ENCODE measurements at places on chromosomes 11 and 22.

DNA sequence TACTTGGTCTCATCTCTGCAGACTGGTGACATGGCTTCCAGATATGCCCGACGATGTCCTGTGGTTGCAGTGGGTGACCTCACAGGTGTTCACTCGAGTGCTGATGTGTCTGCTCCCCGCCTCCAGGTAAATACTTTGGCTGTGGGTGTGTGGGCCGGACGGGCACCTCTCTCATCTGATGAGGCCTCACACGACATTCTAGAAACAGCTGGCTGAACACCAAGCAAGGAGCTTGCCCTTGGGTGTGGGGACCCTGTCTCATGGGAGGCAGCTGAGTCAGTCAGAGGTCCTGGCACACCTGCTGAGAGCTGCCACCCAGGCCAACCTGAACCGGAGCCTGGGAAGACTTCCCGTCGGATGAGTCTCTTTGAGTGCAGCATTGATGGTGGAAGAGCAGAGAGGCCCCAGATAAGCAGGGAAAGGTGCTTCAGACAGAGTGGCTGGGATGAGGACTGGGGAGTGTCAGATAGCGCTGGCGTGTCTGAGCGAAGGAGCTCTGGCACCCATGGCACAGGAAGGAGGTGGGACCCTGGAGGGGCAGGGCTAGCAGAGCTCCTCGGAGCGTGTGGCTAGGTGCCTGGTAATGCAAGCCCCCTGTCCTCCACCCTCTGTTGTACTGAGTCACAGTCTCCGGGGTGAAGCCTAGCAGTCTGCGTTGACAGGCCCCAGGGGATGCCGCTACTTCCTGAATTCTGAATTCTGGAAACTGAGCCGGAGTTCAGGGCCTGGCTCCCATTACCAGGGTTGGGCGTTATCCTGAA, 10.4 kb upstream of the SAMM50 start:
- no peak for DNase-seq

GRCh38 chr11:3138178-3139085, 26.7 kb downstream of the OSBPL5 start:
- DNase-seq = no peak

GRCh38 chr11:76601272-76601671, 69.3 kb downstream of the LRRC32 start:
- DNase-seq = no peak

DNA sequence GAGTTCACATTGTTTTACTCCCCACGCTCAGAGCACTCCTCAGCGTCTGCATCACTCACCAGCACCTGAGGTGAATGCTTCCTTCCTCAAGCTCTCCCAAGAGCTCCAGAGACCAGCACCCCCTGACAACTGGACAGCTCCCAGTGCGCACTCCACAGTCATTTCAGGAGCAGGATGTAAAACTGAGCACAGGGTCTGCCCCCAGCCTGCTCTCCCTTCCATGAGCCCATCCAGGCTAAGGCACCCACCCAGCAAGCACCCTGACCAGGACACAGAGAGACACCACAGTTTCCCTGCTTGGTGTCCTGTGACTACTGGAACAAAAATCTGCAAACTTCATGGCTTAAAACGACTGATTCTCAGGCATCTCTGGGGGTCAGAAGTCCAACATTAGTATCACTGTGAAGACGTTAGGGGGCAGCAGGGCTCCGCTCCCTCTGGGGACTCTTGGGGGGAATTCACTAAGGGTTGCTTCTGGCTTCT, 3.3 kb downstream of the SCGB1D2 start:
- no peak for DNase-seq

- no peak for DNase-seq
These were observed 59.0 kb downstream of the LRP5 start for GRCh38 chr11:68371171-68372041.

- DNase-seq = no peak
These were observed 23.4 kb upstream of the ARHGAP20 start for GRCh38 chr11:110735455-110736170.

- DNase-seq = no peak
These were observed 28.0 kb downstream of the CHID1 start for GRCh38 chr11:882596-882995.

DNA sequence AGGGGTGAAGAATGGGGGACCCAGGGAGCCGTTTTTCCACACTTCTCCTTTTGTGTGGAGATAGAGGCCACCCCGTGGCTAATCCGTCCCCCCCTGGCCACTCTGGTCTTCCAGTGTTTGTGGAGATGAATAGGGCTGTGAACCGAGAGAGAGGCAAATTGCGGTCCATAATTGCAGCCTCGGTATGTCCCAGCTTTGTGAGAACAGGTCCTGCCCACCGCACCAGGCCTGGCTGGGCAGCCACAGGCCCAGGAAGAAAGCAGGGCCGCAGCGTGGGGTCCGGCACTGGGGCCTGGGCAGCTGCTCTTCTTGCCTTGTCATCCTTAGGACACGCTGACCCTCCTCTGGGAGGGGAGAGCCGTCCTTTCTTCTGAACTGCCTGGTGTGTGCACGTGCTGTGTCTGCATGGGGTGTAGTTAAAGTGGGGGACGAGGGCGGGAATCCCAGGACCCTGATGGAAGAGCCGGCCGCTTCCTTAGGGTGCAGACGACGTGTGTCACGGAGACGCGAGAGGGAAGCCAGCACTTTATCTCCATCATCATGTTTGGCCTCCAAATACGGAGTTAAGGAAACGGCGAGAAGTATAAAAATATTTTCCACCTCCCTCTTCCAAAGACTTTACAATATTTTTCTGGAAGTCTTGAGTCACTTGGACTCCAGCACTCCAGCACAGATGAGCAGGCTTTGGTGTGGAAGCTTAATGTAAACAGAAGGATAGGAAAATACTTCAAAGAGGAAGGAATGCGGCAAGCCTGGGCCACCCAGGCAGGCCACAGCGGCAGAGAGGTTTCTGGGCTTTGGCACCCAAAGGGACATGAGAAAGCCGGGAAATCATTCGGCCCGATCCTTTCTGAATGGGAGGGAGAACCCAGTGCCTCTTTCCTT, 1248.4 kb downstream of the BRD1 start:
- no peak for DNase-seq

GRCh38 chr11:112477581-112478317, 217.1 kb upstream of the PLET1 start:
- DNase-seq = no peak

- DNase-seq = no peak
These were observed 3.2 kb downstream of the ARHGEF12 start for GRCh38 chr11:120339394-120339890.

- DNase-seq = no peak
These were observed 17.0 kb upstream of the CHADL start for GRCh38 chr22:41257696-41258095.

DNA sequence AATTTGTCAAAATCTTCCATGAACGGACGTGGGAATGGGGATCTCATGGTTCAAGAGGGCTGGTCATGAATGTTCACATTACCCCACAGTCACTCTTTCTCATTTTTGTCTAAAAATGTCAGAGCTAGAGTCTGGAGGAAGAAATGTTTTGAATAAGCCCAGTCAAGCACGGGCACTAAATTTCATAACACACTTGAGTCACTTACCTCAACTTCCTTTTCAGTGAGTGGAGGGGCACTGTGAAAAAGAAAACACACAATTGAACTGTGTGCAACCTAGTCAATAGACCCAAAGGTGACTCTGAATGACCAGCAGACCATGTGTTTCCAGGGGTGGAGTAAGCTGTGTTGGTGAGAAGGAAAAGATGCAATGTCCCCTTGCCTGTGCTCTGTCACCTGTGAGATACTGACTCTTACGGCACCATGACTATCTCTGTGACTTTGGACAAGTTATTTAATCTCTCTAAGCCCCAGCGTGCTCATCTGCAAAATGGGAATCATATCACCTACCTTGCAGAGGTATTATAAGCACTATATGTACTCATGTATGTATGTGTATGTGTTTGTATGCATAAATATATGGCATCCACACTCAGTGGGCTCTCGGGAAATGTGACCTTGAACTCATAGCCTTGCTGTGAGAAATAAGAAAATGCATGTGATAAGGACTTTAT, 38.2 kb upstream of the LYVE1 start:
- peak; percentile 28 for DNase-seq

GRCh38 chr11:30579415-30580175, 6.6 kb downstream of the MPPED2 start:
- no peak for DNase-seq

GRCh38 chr11:122785031-122785541, 53.2 kb upstream of the CRTAM start:
- DNase-seq = no peak

DNA sequence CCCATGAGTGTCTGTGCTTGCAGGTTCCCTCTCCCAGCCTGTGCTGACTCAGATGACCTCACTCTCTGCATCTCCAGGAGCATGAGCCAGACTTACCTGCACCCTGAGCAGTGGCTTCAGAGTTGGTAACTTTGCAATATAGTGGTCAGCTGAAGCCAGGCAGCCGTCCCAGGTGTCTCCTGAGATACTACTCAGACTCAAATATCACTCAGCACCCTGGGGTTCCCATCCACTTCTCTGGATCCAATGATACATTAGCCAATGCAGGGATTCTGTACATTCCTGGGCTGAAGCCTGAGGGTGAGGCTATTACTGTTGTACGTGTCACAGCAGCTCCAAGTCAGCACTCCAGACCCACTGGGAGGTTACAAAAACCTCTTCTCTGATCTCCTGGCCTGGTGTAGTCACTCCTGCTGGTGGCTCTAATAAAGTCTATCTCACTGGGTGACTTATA, 87.8 kb upstream of the TOP3B start:
- no peak for DNase-seq

GRCh38 chr11:1041936-1042608, 5.6 kb upstream of the MUC6 start:
- DNase-seq = no peak

GRCh38 chr11:133133050-133133449, 399.3 kb downstream of the OPCML start:
- no peak for DNase-seq

DNA sequence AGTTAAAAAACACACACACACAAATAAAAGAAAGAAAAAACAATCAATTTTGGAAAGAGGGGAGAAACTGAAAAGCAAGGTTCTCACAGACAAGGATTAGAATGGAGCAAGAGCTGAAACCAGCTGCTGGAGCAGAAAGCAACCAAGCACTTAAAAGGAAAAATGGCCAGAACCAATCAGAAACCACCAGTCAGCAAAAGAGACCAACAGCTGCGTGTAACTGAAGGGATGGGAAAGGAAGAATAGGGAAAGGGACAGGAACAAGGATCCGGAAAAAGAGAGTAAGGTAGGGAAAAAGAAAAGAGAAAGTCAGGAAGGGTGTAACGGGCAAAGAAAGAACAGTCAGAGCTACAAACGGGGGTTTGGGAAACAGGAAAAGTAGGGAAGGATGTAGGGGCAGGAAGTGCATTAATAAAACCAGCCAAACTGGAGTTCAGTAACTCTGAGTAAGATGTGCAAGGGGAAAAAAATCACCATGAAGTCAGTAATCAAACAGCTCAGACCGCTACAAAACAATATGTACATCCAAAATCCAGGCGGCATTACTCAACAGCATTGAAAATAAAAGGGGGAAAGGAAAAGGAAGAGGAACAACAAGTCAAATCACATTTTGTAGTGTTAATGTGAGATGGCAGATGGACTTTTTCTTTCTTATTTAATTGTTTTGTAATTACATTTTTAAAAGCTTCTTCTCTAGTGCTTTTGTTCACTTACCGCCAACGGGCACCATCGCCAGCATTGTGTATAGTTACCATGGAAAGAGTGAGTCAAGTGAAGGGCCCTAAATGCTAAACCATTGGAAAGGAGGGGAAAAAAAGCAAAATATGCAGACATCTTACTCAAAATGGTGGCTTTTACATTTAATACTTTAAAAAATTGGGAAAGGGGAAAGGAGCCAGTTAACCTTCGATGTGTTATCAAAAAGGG, 49.2 kb downstream of the APOL5 start:
- no peak for DNase-seq

DNA sequence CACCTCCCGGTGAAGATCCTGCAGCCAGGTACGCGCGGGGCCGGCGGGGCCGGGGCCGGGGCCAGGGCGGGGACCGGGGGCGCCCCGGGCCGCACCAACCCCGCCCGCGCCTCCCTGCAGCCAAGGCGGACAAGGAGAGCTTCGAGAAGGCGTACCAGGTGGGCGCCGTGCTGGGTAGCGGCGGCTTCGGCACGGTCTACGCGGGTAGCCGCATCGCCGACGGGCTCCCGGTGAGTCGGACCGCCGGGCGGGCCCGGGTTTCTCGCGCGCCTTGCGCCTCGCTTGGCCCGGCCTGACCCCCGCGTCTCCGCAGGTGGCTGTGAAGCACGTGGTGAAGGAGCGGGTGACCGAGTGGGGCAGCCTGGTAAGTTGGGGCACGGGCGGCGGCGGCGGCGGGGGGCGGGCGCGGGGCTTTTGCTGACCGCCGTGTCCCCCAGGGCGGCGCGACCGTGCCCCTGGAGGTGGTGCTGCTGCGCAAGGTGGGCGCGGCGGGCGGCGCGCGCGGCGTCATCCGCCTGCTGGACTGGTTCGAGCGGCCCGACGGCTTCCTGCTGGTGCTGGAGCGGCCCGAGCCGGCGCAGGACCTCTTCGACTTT, 531 bp downstream of the PIM3 start:
- DNase-seq = no peak

DNA sequence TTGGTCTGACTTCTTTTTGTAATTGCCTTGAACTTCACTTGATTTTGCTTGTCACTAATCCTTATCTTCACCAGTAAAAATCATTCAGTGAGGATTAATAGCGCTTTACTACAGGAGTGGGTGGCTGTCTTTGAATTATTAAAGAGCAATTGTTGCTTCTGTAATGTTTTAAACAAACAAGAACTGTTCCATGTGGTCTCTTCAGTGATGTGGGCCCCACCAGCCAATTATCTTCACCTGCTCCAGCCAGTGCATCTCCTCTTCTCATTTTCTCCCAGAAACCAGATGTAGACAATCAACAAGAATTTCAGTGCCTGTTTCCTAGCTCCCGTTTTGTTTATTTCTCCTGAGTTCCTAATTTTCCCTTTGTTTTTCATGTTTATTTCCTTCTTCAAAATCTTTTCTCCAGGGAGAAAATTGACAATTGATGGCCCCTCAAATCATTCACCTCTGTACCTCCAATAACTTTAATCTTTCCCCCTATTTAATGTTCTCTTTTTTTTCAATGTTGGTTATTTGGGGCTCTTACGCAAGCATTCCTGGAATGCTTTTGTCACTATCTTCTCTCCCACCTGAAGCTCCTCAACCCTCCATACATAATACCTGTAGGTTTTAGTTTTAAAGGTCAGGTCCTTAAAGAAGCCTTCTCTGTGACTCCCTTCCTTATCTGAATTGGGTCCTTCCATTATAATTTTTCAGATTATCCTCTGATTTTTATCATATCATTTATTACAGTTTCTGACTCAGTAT, 115.1 kb downstream of the ARFGAP2 start:
- no peak for DNase-seq
